ENCODE measurements at places on chromosomes 4 and X.

DNA sequence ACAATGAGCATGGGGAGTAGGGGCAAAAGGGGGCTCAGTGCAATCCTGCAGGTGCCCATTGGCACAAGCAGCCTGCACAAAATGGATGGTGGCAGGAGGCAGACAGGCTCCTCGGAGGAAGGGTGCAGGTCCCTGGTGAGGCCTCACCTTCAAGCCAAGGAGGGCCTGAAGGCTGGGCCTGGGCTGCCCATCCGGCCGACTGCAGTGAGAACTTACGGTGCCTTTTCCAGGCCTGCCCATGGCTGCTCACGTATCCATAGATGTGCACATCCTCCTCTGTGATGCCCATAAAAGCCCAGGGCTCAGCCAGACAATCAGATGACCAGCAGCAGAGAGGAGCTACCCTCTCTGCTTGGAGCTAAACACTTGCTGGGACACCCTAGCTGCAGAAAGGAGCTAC lies 1089.8 kb downstream of the PCDH18 start:
- DNase-seq = no peak

DNA sequence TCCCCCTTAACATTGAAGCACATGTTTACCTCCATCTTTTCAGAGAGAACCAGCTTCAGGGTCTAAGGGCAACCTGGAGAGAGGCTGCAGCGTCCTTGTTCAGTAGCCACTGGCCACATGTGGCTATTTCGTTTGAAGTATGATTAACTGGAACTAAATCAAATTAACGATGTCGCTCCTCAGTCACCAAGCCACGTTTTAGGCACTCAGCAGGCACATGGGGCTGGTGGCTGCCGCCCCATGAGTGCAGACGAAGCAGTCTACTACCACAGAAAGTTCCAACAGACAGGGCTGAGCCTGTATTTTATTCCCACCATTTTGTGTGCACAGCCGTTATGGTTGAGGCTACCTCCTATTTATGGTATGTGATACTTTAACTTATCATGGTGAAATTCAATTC lies 99.4 kb downstream of the WFS1 start:
- DNase-seq = no peak

- no peak for DNase-seq
Observed at GRCh38 chr4:147963839-147964238, 232.0 kb downstream of the ARHGAP10 start.

DNA sequence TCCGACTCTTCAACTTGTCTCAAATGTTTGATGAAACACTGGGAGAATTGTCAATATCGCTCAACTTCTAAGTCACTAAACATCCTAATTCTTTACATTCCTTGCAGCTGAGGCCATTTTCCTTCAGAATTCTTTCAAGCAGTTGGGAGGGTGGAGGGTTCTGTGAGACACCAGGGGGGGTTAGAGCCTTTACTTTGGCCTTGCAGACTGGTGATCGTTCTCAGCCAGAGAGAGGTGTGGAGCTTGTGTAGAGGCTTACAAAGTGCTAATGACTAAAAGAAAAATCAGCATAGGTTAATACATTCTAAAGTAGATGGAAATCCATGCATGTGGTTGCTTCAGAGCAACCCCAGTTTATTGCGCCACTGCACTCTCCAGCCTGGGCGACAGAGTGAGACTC lies 21.3 kb upstream of the SOX3 start:
- DNase-seq = peak; percentile 34
